ENCODE measurements at places on chromosomes 3 and 15. TPM values are rescaled to one million over a fixed set of nuclear protein-coding genes. Genes with fewer than 3 reads are reported as not detected.

Gene PAK2
- total RNA-seq = 80.4 TPM

DNA sequence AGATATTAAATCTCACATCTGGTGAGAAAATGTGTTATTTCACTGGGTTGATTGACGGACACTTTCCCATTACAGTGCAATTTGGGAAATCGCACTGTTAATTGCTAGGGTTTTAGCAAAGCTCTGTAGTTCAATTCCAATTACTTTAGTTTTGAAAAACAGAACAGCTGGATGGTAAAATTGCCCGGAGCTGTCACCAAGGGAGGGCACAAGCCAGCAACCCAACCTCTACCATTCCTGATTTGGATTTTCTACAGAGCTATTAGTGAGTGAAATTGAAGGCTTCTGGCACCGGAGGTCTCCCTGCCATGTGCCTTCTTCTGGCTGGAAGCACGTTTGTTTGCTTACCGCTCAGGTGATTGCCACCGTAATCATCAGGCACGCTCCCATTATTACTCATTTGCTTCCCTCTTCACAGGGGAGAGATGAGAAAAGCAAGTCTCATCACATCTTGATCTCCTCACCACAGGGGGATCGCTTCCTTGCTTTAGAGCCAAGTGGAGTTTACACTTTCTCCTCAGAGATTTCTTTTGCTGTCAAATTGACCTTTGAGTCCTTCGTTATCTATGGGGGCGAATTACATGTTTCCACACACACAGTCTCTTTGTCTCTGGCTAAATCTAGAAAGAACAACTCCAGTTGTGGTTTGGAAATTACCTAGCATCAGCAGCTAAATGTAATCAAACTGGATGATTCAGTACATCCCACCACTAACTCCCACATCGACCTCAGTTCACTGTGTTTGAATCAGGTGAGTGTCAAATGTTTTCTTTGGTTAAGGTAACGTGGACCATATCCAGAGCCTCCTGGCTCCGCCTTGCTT lies 421.7 kb upstream of the GOLIM4 start:
- H3K4me1 ChIP-seq = no peaks in the 10 kb centered on the region
- H3K27me3 ChIP-seq = no peaks in the 10 kb centered on the region
- no peak for DNase-seq
- H3K36me3 ChIP-seq = no peaks in the 10 kb centered on the region
- no peak overlapping the region for H3K27ac ChIP-seq

DNA sequence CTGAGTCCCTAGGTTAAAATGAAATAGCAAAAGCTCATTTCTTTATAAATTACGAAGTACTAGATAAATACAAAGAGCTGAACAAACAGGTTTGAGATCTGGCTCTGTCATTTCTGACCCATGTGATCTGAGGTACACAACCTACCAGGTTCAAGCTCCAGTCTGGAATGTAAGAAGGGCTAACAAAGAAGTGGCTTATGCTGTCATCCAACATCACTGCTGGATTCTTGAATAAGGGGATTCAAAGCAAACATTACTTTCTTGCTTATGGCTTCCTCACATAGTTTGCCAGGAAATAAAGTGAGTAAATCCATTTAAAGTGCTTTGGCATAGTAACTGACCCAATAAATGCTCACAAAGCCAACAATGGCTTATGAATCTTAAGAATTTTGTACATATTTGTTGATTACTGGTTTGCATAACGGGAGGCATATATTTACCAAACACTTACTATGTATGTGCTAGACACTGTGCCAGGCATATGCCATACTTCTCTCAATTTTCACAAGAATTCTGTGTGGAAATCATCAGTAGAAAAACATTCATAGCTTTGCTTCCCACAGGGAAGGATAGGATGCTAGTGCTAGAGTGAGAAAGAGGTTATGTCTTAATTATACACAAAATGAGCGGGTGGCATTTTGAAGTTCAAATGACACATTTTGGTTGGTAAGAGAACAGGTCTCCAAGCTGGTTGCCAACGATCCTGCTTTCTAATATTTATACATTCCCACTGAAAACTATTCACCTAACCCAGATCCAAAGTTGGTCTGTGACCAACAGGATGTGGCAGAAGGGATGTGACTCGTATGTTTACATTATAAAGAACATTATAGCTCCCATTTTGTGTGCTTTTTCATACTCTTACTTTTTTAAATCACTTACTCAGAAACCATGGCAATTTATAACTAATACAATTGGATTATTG lies 38.7 kb upstream of the CSPG5 start:
- no peak overlapping the region for H3K4me3 ChIP-seq
- H3K27me3 ChIP-seq = no peaks in the 10 kb centered on the region
- no peak overlapping the region for H3K27ac ChIP-seq
- H3K36me3 ChIP-seq = peaks cover 36% of the 10 kb centered on the region
- H3K4me1 ChIP-seq = no peaks in the 10 kb centered on the region
- DNase-seq = no peak

- no peaks in the 10 kb centered on the region for H3K27me3 ChIP-seq
- no peak overlapping the region for H3K27ac ChIP-seq
- no peaks in the 10 kb centered on the region for H3K4me1 ChIP-seq
- H3K4me3 ChIP-seq = no peak overlapping the region
- no peaks in the 10 kb centered on the region for H3K36me3 ChIP-seq
These were observed 5.3 kb downstream of the GABRA5 start for GRCh38 chr15:26872206-26872605.

Gene NTRK3
- 0.67 TPM for total RNA-seq

- H3K36me3 ChIP-seq = no peaks in the 10 kb centered on the region
- no peak for DNase-seq
- H3K27me3 ChIP-seq = no peaks in the 10 kb centered on the region
- H3K27ac ChIP-seq = no peak overlapping the region
- no peak overlapping the region for H3K4me3 ChIP-seq
- no peaks in the 10 kb centered on the region for H3K4me1 ChIP-seq
These were observed 110.7 kb downstream of the TJP1 start for GRCh38 chr15:29711531-29711930.

Gene KCTD6
- total RNA-seq = 8.9 TPM

Gene MYRIP
- not detected for total RNA-seq

GRCh38 chr3:28727307-28727706 lies 378.7 kb upstream of the AZI2 start:
- H3K36me3 ChIP-seq = no peaks in the 10 kb centered on the region
- no peak overlapping the region for H3K4me3 ChIP-seq
- no peak overlapping the region for H3K27ac ChIP-seq
- H3K4me1 ChIP-seq = no peaks in the 10 kb centered on the region
- H3K27me3 ChIP-seq = no peaks in the 10 kb centered on the region
- no peak for DNase-seq

GRCh38 chr3:86648087-86648486 lies 342.9 kb downstream of the VGLL3 start:
- no peak for DNase-seq
- no peaks in the 10 kb centered on the region for H3K36me3 ChIP-seq
- H3K4me3 ChIP-seq = no peak overlapping the region
- no peak overlapping the region for H3K27ac ChIP-seq
- no peaks in the 10 kb centered on the region for H3K27me3 ChIP-seq

Data from CD4-positive, alpha-beta memory T cell (primary cell).